ENCODE measurements at places on chromosomes 1 and 21. TPM values are rescaled to one million over a fixed set of nuclear protein-coding genes. Genes with fewer than 3 reads are reported as not detected.

Gene HMCN1
- total RNA-seq: 2.1 TPM

Gene CTTNBP2NL
- total RNA-seq: 8.0 TPM

DNA sequence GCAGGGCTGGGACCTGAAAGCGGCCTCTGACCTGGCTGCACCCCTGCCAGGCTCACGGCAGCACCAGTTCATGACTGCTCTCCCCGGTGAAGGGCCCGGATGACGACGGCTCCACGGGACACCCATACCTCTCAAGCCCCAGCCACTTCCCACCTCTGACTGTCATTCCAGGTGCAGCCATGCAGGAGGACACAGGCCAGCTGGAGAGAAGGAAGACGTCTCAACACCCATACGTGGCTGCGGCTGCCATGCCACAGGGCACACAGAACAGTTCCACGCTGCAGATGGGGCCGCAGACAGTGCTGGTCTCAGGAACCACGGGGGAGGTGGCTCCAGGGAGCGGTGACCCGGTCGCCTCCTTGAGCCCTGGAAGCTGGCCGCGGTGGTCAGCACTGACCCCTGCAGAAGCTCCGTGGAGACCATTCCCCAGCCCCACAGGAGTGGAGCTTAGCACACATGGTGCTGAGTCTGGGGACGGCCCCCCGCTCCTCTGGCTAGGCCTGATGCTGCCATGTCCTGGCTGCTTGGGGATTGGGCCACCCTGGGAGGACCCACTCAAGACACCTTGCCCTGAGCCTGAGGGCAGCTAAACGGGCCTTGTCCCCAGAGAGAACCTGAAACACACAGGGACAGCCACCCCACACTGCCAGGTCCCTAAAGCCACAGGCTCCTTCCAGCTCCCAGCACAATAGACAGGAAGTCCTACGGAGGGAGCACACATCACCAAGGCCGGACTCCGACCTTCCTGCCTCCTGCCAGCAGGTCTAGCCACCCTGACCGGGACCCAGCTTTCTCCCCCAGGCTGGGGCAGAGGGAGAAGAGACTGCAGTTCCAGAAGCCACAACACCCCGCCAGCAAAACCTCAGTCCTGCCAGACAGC lies 8.6 kb downstream of the WNT9A start:
- DNase-seq: no peak

Gene SIK1
- 10.8 TPM for total RNA-seq

GRCh38 chr1:215507119-215507518 lies 60.0 kb upstream of the KCTD3 start:
- no peak for DNase-seq

Gene VN1R5
- not detected for total RNA-seq

Data from psoas muscle (tissue), 8 donors.